Hair follicular keratinocyte (primary cell): ENCODE measurements at places on chromosomes 5 and 9. TPM values are rescaled to one million over a fixed set of nuclear protein-coding genes. Genes with fewer than 3 reads are reported as not detected.

Gene CCDC69
- total RNA-seq = 1.3 and 1.5 TPM in 2 replicates

Gene OR1L6
- not detected in 2 replicates for total RNA-seq

Gene C5orf52
- not detected in 2 replicates for total RNA-seq

Gene DCP2
- total RNA-seq = 13.8 and 24.9 TPM in 2 replicates

Gene SPTLC1
- 69.9 and 86.3 TPM in 2 replicates for total RNA-seq
